Stimulated activated CD4-positive, alpha-beta T cell treated with anti-CD3 and anti-CD28 coated beads, Interleukin-15, amount 100 ng/mL, for 1 hour (primary cell): ENCODE measurements at places on chromosomes 7 and 10.

DNA sequence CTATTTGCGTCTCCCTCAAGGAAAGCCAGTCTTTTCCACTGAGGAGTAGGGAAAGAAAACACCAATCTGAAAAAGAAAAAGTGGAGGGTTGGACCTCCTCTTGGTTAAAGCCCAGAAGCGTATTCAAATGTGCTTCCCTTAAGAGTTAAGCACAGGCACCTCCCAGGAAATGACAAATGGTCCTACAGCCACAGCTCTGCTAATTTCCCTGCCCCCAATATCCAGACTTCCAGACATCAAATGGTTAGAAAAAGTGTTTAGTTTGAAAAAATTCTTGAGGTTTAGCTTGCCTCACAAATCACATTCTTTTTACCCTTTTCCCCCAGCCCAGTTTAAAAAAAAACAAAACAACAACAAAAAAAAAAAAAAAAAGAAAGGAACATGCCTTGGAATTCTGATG is 19.0 kb upstream of the COL1A2 start:
- no peak for DNase-seq

GRCh38 chr7:47228386-47229014 is 353.4 kb downstream of the TNS3 start:
- no peak for DNase-seq

- DNase-seq, result no peak
Measured at GRCh38 chr10:79137826-79138225, 69.1 kb downstream of the ZMIZ1 start.

DNA sequence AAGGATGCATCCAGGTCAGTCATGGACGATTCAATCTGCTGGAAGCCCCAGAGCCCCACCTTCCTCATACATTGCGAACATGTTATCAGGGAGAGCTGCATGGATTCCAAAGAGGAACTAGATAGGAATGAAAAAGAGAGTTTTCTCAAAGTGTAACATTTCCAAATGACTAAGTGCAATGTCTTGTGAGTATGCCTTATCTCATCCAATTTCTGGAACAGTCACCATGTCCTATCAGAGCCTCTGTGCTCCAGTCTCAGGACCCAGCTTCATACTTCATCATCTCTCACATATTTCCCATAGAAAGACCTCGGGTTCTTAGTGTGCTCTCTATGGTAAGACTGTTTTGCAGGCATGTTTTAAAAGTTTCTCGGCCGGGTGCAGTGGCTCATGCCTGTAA is 26.8 kb downstream of the ZC3HC1 start:
- DNase-seq, result no peak

DNA sequence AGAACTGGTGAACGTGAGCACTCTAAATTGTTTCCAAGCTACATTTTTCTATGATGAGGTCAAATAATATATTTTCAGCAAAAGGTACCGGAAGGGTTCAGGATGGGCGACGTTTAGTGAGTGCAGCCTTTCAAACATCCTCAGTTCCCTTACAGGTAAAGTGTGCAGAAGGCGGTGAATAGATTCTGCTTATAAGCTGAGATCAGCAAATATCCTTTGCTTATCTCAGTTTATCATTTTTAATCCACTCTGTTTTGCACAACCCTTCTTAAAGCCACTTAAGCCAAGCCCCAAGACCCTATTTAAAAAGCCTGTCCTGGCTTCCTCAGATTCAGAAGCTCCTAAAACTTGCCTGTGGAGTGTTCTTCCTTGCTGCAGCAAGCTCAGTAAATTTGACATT is 103.1 kb upstream of the DGKB start:
- DNase-seq, result no peak
